ENCODE measurements at places on chromosomes 12 and 14.

DNA sequence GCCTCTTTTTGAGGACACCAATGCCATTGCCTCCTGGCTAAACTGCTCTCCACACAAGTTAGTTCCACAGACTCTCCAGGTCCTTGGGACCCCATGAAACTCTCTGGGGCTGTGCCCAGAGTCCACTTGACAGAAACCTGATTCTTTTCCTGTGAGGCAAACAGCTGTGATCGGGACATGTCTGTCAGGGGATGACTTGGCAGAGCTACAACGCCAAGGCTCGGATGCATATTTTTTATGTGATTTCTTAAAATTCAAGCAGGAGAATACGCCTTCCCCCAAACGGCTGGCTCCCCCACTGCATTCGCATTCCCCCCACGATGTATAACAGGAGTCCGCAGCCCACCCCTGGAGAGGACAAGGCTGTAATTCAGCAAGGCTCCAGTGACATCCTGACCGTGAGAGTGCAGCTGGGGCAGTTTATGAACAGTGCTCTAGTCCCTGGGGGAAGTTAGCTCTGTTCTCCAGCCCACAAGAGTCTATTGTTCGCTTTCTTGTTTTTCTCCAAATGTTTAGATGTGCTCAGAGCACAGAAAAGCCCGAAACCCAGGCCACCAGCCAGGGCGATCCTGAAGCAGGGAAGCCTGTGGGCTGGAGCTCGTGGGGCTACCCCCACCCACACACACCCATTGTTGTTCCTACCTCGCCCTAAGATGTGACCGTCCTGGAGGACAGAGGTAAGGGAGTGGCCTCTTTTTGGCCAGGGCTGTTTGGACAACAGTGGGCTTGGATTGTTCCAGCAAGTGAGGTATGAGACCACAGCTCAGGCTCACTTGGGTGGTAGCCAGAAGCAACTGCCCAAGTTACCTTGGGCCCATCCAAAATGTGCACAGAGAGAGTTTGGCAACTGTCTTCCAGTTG, 159.5 kb downstream of the ZFP36L1 start:
- DNase-seq, result no peak

- no peak for DNase-seq
Observed at GRCh38 chr12:93352321-93352720, 25.4 kb upstream of the NUDT4 start.

GRCh38 chr12:106907411-106907810, 48.3 kb upstream of the TMEM263 start:
- DNase-seq, result no peak

DNA sequence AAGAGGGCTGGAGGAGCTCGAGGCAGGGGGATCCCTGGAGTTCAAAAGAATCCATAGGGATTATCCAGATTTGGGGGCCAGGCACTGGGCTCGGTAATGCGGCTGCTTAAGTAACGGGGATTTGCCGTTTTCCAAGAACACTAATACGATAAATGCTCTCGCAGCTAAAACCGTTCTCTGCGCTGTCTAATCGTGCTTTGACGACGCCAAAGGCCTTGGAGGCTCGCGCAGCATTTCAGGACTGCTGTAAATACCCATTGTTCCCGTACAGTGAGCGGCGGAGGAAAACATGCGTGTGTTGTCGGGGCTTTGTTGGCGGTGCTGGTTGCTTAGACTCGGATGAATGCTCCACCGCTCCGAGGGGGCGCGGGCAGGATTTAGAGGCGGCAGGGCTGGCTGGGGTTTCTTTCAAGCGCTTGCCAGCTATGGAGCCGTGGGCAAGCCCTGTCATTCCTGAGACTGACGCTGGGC, 26.2 kb downstream of the DIO3 start:
- DNase-seq, result no peak

DNA sequence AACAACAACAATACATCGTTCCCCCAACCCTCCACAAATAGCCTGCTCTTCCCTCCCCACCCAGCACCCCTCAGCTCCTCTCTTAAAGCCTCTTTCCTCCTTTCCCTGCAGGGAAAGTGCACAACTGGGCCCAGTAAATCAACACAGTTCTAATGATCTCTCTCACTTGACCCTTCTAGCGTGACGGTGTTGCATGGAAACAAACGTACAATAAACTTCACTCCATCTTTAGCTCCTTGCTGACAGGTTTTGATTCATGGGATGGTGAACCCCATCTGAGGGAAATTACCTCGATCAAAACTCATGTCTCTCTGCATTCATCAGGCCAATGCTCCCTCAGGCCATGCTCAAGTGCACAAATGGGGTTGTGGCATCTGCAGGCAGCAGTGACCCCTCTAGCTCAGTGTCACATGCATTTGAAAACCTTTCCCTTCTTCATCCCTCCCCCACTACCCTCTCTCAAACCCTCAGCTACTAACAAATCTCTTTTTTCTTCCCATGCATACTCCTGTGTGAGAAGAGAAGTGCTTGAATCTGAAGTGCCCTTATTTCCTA, 22.9 kb downstream of the GDF11 start:
- DNase-seq, result no peak

GRCh38 chr14:24664366-24664765, 30.4 kb upstream of the GZMB start:
- no peak for DNase-seq

- no peak for DNase-seq
Observed at GRCh38 chr12:65649126-65649525, 175.2 kb upstream of the HMGA2 start.

- no peak for DNase-seq
Observed at GRCh38 chr14:92728759-92729364, 19.6 kb downstream of the LGMN start.

- DNase-seq, result no peak
Observed at GRCh38 chr12:58288190-58288589, 346.8 kb downstream of the ATP23 start.

GRCh38 chr14:70073924-70074566, 114.7 kb downstream of the SLC8A3 start:
- DNase-seq, result peak; percentile 37
